ENCODE measurements at places on chromosomes 1 and 21.

- DNase-seq, result no peak
Measured at GRCh38 chr1:35646043-35646442, 4.7 kb upstream of the PSMB2 start.

GRCh38 chr21:17570786-17571185 lies 41.9 kb downstream of the BTG3 start:
- no peak for DNase-seq

DNA sequence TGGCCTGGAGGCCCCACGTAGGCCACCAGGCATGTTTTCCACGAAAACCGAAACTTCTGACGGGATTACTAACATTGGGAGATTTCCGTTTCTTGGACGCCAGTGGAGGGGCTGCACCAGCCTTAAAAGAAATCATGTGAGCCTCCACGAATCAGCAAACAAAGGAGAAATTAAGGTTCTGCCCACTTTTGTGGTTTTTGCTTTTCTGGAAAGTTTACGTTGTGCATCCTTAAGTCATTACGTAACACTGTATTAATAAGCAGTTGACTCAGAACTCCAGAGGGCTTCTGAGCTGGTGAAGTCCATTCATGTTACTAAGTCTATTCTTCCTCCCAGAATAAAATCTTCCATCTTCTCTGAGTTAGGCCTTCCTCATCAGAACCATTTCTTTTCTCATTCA lies 168.5 kb downstream of the PSMG1 start:
- no peak for DNase-seq

- no peak for DNase-seq
Measured at GRCh38 chr1:42587753-42588152, 70.5 kb upstream of the PPIH start.

- DNase-seq, result no peak
Measured at GRCh38 chr1:30449428-30450147, 273.8 kb downstream of the MATN1 start.

DNA sequence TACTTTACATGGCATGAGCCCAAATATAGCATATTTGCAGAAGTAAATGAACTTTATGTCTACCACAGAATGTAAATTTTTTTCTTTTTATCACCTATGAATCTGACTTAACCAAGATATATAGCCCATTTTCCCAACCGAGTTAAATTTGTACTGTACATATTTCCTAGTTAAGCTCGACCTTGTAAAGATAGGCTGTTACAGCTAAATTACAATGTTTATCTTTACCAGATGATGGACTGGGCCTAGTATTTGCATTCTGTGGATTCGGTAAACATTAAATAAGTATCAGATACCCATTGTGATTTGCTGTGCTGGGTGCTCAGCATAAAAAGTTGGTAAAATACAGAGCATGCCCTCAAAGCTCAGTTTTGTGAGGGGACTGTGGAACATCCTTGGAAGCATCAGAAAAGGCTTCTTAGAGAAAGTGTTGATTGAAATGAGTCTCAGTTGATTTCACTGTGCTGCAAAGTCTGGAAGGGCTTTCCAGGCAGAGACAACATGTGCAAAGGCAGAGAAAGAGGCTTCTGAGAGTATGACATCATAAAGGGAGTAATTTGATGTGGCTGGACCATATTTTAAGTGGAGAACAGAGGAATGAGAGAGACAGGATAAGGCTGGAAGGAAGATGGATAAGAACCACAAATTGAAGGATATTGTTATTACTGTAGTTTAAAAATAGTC lies 27.4 kb downstream of the MORC3 start:
- DNase-seq, result no peak

- no peak for DNase-seq
Measured at GRCh38 chr21:45859041-45859761, 122.4 kb upstream of the COL6A1 start.

- no peak for DNase-seq
Measured at GRCh38 chr1:2330035-2330434, 61.3 kb downstream of the MORN1 start.

GRCh38 chr1:47847763-47848162 lies 149.4 kb downstream of the TRABD2B start:
- DNase-seq, result no peak

GRCh38 chr1:11308699-11309224 lies 35.8 kb downstream of the UBIAD1 start:
- no peak for DNase-seq

- no peak for DNase-seq
Measured at GRCh38 chr1:219797009-219797408, 131.3 kb downstream of the SLC30A10 start.

DNA sequence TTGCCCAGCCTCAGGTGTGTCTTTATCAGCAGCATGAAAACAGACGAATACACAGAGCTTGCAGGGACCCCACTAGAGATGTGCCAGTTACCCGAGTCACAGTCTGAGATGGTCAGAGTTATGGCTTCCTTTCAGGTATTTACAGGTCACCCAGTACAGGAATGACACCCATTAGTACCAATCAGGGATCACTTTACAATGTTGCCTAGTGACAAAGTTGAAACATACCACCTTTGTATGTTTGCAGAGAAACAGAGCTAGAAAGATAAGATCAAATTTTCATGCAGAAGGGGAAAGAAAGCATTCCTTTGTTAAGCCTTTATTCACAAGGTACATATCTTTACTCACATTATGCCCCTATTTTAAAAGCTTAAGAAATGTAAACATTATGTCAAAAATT lies 137.6 kb downstream of the RGS7 start:
- DNase-seq, result no peak

DNA sequence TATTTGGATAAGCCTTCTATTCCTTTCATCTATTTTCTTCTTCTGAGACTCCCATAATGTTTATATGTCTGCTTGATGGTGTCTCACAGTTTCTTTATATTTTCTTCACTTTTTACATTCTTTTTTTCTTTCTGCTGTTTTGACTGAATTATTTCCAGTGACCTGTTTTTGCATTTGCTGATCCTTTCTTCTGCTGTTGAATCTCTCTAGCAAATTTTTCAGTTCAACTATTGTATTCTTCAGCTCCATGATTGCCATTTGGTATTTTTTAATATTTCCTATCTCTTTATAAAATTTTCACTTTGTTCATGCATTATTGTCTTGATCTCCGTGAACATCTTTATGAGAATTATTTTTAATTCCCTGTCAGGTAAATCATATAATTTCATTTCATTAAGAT lies 122.3 kb upstream of the ST6GALNAC5 start:
- DNase-seq, result no peak

DNA sequence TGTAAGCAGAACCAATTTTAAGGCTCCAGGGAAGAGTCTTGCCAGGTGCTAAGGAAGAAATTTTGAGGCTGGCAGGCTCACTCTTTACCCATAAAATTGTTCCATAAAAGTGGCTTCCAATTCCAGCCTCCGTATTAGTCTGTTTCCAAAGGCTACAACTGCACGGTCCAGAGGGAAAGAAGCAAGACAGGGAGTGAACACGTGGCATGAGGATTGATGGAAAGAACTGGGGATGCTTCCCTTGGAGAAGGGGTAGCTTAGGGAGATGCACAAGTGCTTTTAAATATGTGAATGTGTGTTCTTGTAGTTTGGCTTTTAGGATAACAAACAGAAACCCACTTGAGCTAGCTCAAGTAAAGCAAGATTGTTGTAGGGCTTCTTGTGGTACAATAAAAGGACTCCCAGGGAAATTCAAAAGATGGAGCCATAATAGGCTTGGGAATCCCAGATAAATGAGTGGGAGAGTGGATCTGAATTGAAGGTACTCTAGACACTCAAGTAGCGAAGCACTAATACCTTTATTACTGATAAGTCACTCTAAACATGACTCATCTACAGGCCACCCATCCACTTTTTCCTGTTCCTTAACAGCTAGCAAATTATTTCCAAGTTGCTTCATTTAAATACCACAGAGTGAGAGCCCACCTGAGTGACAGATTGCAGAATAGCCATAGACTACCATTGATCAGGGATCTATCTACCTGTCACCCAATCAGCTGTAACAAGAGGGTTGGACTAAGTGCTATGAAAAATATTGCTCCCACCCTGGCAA lies 34.8 kb upstream of the NPL start:
- no peak for DNase-seq

DNA sequence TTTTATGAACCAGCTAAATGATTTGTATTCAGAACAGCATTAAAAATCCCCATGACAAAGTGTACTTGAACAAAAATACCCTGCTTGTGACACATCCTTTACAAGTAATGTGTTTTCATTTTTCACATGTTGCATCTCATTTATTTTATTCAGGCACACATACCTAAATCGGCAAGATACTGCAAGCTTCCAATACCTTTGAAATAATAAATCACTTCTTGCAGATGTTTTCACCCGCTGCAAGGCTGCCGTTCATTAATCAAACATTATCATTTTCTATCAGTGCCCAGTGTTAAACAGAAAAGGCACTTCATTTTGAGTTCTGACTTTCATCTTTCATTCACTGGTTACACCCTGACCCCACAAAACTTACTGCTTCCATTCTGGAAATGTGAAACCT lies 269.6 kb downstream of the DPYD start:
- no peak for DNase-seq

GRCh38 chr21:44372616-44373015 lies 19.2 kb downstream of the TRPM2 start:
- no peak for DNase-seq

DNA sequence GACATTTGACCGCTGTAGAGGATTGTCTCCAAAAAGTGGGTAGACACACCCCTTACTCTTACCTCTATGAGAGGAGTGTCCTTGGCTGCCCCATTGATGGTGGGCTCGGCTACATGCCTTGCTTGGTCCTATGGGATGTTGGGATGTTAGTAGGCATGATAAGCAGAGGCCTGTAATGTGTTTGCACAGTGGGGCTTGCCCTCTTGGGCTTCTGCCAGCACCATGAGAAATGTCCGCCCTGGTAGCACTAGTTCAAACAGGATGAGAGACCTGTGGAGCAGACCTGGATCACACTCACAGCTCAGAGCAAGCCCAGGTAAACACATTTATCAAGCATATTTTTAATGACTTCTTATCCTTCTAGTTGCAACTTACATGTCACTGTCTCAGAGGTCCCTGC lies 54.2 kb downstream of the SH3GLB1 start:
- no peak for DNase-seq

GRCh38 chr1:143660354-143660941 lies 311.3 kb downstream of the FAM72C start:
- no peak for DNase-seq

- DNase-seq, result no peak
Measured at GRCh38 chr1:63882048-63882704, 108.4 kb downstream of the ROR1 start.

GRCh38 chr1:217010253-217010652 lies 287.0 kb upstream of the ESRRG start:
- no peak for DNase-seq

DNA sequence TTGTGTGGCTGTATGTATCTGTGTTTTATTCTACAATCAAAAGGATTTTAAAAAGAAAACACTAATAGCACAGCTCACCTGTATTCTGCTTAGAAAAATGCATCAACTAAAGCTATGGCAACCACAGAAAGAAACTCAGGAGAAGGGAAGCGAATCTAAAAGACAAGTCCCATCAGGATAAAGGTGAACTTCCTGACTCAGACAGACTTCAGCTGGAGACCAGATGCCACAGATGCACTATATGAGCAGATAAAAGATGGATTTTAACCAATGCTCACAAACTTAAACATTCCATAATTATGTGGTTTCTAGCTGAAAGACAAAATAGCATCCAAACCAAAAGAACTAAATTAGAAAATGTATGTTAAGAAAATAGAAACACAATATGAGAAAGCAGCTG lies 231.0 kb downstream of the RERE start:
- DNase-seq, result no peak

GRCh38 chr1:62687421-62687902 lies 724 bp downstream of the DOCK7 start:
- DNase-seq, result no peak

DNA sequence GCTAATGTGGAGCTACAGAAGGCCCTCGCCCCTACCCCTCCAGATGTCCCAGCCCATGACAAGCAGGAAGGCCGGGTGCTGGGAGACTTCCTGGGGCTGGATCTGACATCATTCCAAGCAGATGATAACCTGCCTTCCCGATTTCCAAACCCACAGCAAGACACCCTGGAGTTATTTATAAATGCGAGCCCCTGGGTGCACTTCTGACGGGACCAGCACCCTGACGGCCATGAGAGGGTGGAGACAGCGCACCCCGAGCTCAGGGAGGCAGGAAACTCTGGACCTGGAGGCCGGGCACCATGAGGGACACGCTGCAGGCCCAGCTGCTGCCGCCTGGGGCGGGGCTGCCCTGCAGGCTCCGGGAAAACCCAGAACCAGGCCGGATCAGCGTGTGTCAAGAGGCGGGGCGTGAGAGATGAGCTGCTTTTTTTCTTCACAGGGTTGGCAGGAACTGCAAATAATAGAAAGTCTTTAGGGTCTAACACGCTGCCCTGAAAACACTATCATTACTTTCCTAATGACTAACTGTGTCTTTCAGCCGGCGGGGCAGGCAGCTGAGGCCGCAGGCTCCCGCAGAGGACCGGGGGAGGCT lies 2.5 kb upstream of the PCBP3 start:
- DNase-seq, result no peak

- DNase-seq, result no peak
Measured at GRCh38 chr1:30197639-30198450, 525.5 kb downstream of the MATN1 start.

- no peak for DNase-seq
Measured at GRCh38 chr1:234583755-234584419, 26.1 kb downstream of the IRF2BP2 start.

DNA sequence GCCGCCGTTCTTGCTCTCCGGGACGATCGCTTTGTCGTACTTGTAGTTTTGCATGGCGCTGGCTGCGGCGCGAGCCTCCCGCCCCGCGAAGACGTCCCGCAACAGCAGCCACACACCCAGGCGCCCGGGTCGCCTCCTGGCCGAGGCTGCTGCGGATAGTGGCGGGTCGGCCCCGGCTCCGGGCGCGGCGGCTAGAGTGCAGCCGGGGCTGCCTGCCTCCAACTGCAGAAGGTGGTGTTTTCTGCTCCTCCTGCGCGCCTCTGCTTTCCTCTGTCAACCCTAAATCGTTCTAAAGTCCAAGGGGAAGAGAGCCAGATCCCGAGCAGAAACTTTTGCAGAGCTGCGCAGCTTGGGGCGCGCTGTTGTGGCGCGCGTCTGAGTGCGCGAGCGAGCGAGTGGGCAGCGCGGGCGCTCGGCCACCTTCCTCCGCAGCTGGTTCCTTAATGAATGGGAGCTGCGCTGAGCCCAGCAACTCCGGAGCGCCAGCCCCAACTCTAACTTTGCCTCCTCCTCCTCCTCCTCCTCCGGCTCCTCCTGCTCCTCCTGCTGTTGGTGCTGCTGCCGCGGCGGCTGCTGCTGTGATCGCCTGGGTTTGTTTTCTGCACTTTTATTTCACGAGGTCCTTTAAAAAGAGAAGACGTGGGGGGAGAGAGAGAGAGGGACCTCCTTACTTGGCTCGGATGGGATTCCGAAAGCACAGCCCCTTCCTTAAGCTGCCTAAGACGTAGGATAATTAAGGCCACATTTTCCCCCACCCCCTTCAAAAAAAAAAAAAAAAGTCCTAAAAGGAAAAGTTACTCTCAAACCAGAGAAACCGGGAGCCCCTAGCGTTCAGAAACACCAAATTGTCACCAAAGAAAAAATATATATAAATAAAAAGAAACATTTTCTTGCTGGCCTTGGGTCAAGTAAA lies at the start of gene PLPP3:
Gene PLPP3 (minus strand): TSS at position 601 of the 913 bp plus-strand sequence. CDS start 547 bp downstream, at position 54.
- DNase-seq, result no peak
